ENCODE measurements at places on chromosomes 5 and 9. TPM values are rescaled to one million over a fixed set of nuclear protein-coding genes. Genes with fewer than 3 reads are reported as not detected.

Gene GNPDA1
- total RNA-seq = 19.5 TPM

Gene RASEF
- 0.15 TPM for total RNA-seq

Gene THBS4
- 3.4 TPM for total RNA-seq

Gene OTULINL
- 4.6 TPM for total RNA-seq

Gene IGIP
- total RNA-seq = 17.6 TPM

Gene PTGES
- 9.6 TPM for total RNA-seq

Gene HTR4
- total RNA-seq = 7.6 TPM

Gene FOXD1
- not detected for total RNA-seq

Gene SAXO1
- total RNA-seq = not detected

Gene CKMT2
- total RNA-seq = 820 TPM

Gene PKD2L2
- 0.85 TPM for total RNA-seq

Gene ADAMTS12
- total RNA-seq = 0.54 TPM

All from right cardiac atrium (tissue), 5 donors.